ENCODE measurements at places on chromosomes 13 and 19.

DNA sequence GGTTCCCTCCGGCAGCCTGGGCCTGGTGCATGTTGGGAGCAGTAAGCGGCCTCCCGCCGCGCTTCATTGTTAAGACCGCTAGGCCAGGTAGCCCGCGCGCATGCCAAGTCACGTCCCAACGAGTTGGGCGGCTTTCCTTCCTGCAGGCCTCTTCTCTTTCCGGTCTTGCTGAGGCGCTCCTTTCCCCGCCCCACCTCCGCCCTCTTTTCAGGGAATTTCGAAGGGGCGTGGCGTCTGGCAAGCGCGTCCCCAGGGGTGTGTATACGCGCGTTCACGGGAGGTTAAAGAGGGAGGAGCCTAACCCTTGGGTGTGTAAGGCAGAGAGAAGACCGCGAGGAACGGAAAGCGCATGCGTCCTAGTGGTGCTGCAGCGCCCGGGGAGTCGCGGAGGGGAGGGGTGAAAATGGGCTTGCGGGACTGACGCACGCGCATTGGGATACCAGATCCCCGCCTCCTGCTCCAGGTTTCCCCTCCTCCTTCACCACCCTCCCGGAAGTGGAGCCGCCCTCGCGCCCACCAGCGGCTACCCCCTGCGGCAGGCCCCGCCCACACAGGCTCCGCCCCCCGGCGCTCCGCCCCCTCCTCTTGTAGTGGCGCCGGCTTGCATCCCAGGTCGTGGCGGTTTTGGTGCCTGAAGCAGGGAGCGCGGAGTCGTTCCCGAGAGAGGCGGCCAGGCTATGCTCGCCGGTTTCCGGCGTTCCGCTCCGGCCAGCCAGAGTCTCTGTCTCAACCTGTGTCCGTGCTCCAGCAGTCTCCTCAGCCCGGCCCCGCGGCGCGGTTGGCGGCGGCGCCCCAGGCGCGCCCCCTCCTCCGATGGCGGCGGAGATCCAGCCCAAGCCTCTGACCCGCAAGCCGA is at the start of gene WDFY2:
TSS of gene WDFY2 (plus strand) at position 588 of the 856 bp plus-strand sequence. CDS start at position 814, 226 bp downstream.
- DNase-seq: peak; percentile 94

DNA sequence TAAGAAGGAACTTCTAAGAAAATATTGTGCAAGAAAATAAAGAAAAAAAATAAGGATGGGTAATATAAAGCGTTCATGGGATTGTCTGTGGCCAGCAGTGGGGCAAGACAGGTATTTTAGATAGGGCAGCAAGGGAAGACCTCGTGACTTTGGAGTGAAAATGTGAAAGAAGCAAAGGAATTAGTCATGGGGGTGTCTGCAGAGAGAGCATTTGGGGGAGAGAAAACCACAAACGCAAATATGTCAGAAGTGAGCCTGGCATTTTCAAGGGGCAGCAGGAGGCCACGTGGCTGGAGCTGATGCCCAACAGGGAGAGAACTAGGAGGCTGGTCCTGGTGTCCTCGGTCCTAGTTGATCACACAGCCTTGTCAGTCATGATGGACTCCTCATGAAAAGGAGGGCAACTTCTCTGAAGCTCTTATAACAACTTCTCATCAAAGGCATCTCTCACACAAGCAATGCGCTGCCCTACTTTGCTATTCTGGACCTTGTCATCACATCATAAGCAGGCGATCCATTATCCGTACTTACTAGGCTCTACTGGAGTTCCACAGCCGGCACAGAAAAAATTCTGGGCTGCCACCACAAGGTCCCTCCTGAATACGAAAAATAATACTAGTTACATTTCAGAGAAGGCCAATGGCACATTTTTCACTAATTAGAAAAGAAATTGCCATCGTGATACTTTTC is 31.0 kb downstream of the RUBCNL start:
- no peak for DNase-seq

DNA sequence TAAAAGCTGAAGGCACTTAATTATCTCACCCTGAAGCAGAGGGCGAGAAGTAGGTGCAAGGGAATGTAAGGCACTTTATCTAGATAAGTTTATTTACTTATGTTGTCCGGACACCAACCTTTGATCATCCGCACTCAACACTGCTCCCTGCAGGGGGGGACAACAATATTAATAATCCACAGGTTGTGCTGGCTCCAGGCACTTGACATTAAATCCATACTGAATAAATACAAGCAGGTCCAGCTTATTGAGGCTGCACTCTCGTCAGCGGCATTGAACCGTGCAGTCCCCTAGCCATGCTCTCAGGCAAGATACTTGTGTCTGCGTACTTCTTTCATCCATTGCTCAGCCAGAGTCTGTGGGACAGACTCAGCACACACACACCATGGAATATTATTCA is 374.5 kb upstream of the NBEA start:
- no peak for DNase-seq

GRCh38 chr13:88717946-88718345 is 1046.8 kb downstream of the SLITRK5 start:
- DNase-seq: no peak

GRCh38 chr13:56752636-56753035 is 388.1 kb upstream of the PRR20A start:
- no peak for DNase-seq

DNA sequence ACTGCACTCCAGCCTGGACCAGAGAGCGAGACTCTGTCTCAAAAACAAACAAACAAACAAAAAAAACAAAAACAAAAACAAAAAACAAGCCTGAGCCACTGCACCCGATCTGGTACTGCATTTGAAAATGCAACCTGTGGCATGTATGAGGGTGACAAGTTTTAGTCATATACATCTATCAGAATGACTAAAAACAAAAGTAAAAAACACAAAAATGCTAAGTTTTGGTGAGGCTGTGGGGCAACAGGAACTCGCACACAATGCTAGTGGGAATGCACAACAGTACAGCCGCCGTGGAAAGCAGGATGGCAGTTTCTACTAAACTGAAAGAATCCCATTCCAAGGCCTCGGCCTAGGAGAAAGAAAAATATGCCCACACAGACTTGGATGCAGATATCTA is 7.8 kb downstream of the EBPL start:
- DNase-seq: no peak

DNA sequence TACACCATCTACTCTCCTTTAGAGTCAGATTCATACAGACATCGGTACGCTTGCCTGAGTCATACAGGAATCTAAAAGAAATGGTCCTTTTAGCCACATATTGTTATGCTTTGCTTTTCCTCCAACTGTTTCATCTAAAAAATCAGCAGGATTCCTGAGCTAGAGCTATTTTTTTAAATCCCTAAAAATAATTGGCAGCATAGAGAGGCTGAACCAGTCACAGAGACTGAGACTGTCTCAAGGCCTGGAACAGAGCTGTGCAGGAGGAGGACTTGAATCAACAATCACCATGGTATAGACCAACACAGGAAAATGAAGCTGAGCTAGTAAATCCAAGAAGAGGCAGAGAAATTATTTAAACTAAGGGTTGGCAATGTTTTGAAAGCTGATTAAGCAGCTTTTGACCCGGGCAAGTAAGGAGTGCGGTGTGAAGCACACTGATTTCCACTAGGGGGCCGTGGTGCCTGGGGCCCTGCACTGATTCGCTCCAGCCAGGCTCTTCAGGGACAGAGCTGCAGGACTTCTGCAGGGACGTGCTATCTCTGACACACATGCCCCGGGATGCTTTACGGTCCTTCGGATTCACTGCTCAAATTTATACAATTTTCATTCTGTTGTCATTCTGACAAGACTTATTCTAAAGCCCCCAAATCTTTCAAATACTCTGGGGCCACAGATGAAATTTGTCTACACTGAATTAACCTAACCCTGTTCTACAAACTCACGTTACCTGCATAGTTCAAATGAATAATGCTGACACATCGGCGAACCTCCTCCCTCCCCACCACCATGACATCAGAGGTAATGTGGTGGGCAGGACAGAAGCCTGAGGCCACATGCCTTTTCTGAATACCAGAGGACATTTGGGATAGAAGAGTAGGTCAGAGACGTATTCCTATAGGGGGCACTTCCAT is 87.6 kb upstream of the SLC15A1 start:
- DNase-seq: no peak

DNA sequence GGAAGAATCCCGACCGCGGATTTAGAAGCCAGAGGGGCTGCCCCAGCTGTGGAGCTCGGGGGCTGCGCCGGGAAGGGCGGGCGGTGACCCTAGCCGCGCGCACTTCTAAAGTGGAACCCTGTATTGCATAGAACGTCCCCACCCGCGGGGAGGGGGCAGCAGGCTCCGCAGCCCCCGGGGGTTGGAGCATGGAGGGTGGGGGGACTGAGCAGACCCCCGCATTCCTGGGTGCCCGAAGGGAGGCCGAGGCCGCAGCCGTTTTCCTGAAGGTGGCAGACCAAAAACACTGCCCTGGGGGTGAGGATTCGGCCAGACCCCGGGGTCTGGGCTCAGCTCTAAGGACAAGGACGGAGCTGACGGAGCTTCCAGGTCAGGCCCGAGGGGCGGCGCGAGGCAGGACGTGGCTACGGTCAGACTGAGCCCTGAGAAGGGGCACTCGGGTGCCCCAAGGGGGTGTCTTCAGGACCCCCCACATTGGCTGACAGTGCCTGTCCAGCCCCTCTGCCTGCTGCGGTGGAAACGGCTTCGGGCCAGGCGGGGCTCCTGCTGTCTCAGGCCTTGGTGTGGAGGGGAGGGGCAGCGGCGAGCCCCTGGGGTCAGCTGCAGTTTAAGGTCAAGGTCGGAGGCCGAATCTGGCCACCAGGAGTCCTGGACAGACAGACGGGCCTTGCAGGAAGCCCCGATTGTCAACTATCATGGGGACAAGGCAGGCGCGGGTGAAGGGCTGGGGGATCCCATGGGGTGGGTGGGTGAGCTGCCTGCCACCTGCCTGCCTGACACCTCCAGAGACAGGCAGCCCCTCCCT is 12.6 kb downstream of the MKNK2 start:
- DNase-seq: no peak

GRCh38 chr19:4649392-4650047 is 10.2 kb downstream of the TNFAIP8L1 start:
- DNase-seq: no peak

DNA sequence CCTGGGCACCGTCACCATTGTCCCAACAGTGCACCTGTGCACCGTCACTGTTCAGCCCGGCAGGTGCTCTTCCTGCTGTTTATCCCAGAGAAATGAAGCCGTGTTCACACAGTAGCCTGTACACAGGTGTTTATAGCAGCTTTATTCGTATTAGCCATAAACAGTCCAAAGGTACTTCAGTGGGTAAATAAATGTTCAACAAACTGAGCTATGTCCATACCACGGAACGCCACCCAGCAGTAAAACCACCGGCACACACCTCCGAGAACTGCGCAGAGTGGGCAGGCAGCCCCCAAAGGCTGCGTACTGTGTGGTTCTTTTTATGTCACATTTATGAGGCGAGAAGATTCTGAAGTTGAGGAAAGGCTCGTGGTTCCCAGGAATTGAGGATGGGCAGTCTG is 44.9 kb upstream of the DCUN1D2 start:
- no peak for DNase-seq

DNA sequence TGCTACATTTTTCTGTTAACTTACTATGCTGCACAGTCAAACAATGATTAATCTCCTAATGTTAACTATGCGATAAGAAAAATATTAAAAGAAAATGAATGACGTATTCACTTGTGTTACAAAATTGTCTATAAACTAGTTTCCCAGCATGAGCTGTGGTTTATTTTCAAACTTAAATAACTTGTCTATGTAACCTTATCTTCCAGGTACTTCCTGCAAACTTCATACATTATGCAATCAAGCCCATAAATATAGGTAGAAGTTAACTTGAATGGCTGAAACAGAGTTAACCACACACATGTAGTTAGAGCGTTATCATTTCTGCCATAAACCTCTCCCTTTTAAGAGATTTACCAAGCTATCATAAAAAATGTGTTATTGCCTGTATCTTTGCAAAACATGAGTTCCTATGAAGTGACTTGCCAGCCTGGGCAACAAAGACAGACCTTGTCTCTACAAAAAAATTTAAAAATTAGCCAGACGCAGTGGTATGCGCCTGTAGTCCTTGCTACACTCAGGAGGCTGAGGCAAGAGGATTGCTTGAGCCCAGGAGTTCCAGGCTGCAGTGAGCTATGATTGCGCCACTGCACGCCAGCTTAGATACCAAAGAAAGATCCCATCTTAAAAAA is 17.7 kb upstream of the KLF5 start:
- no peak for DNase-seq

DNA sequence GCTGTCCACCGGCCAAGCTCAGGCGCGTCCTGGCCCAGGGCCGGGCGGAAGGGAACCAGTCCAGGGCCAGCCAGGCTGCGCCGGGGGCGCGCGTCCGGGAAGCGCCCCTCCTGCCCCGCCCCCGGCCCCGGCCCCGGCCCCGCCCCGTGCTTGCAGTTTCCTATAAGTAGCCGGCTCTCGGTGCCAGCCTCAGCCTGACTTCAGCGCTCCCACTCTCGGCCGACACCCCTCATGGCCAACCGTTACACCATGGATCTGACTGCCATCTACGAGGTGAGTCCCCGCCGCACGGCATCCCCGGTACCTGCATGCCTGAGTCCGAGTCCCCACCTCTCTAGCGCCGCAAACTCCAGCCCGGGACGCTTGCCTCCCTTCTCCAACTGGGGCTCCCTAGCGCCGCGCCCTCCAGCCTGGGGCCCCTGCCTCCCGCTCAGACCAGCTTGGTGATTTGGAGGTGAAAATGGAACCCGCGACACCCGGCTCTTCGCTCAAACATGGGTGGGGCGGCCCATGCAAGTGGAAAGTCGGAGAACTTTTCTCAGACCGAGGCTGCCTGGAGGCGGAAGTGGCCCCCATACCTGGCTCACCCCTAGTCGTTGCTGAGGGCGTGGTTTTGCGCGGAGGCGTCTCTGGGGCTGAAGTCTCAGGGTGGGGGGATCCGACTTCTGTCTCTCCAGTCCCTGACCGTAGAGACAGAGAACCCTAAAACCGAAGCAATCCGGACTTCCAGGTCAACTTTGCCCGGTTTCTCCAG is at the start of gene ZFP36:
TSS of gene ZFP36 (plus strand) at position 192 of the 754 bp plus-strand sequence. CDS start at position 250, 58 bp downstream.
- no peak for DNase-seq

DNA sequence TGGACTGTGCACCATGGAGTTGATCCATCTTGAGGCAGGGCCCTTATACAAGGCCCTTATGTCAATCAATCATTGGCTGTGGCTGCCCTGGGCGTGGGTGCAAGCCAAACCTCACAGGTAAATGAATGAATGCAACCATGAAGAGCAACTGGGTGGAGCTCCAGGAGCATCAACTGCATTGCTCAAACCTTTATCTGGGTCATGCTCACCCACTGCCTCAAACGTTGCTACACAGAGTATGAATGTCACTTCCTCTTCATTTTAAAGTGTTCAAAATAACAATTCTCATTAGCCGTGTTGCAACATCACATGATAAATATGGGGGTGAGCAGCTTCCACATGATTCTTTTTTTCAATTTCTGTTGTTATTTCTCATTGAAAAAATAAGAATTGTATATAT is 6.4 kb upstream of the ZNF333 start:
- DNase-seq: no peak

- peak; percentile 8 for DNase-seq
These were observed 3.4 kb downstream of the NOTCH3 start for GRCh38 chr19:15197275-15197941.

GRCh38 chr13:46551410-46552302 is 1.3 kb upstream of the LRCH1 start:
- DNase-seq: peak; percentile 20

GRCh38 chr13:104404325-104404724 is 1338.1 kb upstream of the SLC10A2 start:
- DNase-seq: no peak

Measured in NCI-H2029 treated with DMSO at 0.1 percent for 48 hours (cell line).